Prostate gland (tissue), 2 donors: ENCODE measurements at places on chromosomes 7 and 10.
A peak's percentile ranks its signal among the peaks of the same experiment; 100 is the strongest.

GRCh38 chr7:123607423-123607975 lies 5.9 kb downstream of the ASB15 start:
- no peak for DNase-seq

DNA sequence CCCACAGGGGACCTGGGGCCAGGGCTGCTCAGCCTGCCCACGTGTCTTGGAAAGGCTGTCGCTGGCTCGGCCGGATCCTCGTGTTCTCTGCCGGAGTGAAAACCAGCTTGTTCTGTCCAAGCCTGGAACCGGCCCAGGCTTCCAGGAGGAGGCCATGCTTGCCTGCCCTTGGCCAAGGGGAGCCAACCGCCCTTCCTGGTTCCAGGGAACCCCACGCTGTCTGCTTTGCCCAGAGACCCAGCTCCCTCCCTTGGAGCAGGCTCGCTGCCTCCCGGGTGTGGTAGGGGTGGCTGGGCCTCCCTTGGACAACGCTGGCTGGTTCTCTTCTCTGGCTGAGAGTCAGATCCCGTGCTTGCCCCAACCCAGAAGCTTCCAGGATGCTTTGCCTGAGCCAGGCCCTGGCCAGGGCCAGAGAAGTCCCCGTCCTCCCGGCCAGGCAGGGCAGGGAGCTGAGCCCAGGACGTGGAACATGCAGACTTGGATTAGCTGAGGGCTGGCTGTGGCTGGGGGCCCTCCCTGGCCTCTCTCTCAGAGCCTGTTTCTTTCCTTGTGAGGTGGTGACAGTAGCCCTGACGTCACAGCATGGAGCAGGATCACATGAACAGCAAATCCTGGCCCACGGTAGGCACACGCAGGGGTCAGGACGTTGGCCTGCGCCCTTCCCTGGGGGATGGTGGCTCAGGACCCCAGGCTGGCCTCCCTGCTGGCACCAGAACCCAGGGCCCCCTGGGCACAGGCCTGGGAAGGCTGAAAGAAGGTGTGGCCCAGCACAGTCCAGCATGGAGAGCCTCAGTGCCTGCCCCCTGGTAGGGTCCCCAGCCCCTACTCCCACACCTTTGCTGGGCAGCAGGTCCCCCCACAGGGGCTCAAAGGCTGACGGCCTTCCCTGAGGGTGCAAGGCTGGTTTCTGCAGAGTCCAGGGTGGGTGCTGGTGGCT lies 67.5 kb downstream of the PWWP2B start:
- DNase-seq, result peak; percentile 82

DNA sequence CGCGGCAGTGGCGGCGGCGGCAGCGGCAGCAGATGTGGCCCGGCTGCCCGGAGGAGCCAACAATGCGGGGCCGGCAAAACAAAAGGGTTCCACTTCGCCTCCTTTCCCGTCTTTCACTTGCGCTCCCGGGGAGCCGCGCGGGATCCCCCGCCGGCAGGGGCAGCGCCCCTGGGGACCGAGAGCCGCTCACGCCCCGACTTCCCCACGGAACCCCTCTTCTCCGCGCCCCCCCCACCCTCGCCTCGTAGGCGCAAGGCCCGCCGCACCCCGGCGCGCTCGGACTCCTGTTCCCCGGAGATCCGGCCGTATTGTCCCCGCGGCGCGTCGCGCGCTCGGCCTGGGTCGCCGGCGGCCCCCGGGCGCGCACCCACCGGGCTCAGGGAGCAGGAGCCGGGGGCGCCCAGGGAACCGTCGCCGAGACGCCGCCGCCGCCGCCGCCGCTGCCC lies 854 bp downstream of the CTBP2 start:
- DNase-seq, result no peak

DNA sequence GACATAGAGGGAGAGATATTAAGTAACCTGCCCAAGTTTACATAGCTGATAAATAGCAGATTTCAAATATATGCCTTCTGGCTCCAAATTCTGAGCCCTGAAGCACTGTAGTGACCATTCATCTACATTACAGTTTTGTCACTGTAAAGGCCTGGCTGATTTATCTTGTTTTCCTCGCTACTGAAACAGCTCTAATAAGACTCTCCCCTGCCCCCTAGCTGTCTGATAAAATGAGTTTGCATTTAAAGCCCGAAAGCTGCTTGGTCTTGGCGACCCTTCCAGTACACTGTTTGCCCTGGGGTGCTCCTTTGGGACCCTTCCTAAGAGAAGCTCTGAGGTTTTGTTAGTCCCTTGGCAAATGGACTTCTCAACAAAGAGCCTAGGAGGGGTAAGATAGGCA lies 59.7 kb upstream of the RAB11FIP2 start:
- DNase-seq, result no peak

DNA sequence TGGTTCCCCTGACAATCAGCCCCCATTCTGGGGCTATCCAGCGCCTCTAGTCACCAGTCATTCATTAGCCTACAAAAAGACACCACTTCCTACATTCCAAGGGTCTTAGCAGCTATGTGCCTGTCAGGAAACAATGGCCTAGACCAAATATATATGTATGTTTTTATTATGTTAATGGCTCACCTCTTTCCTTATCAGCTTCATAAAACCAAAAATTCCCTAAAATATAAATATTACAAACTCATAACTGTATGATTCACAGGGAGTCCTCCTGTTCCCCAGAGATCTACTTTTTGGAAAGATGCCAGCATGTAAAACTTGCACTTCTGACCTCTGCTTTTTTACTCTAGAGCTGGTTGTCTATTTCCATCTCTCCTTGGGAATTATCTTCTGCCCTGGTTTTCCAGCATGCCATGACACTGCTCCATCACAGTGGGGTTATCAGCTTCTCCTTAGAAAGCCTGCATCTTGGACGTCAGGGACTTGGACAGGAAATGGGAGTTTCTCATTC lies 79.2 kb downstream of the ABCA13 start:
- no peak for DNase-seq

DNA sequence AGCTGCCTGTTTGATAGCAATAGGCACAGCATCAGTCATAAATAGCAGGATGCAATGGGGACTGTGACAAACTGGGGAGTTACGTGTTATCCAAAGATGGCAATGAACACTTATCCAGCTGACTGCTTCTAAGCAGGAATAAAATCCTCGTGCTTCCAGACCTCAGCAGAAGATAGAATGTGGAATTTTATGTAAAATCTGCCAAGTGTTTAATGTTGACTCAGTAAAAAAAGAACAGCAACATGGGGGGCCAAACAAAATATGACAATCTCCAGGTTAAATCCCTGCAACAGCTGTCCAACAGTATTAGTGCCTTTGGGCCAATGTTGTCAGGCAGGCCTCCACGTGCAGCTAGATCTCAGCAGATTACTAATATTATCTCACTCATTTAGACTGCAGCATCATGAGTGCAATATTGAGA lies 127.3 kb downstream of the SEMA3C start:
- no peak for DNase-seq

GRCh38 chr7:44711528-44711927 lies 37.1 kb upstream of the ZMIZ2 start:
- DNase-seq, result no peak

DNA sequence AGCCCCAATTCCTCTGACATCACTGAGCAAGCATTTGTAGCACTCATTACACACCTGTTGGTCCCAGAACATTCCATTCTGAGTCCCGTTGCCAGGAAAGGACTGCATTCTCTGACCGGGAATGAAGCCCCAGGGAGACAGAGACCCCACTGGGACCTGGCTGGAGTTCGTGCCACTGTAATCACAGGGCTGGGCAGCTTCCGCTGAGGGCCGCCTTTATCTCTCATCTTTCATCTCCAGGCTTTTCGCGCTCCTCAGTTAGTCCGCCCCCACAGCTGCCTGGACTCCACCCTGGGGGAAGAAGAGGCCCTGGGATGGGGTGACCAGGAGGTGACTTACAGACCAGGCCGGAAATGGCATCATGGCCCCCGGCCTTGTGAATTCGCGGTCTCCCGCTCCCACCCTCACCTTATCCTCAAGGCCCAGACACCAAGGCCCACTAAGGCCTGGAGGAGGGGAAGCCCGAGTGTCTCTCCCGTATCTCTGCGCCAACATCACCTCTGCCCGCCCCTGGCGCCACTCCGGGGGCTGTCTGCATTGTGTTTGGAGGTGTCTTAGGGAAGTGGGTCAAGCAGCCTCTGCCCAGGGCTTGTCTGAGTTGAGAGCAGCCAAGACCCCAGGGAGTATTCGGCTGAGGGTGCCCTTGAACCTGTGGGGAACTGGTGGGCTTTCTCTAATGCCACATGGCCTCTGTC lies 75.4 kb downstream of the PROSER2 start:
- DNase-seq, result peak; percentile 44

DNA sequence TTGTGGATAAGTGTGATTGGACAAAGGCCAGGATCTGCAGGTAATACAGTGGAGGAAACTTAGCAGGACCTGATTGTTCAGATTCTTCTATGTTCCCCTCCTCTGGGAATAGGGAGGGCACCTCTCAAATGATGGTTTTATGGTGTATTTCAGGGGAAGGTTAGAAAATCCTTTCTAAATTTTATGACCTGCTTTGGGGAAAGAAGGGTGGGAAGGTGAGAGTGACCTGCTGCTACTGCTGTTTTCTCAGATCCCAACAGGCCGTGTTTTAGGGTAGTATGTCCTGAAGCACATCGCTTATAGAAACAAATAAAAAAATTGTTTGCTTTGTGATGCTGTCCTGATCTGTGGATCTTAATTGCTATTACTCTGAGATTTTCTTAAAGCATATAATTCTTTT lies 404.1 kb upstream of the GALNT17 start:
- peak; percentile 61 for DNase-seq
